ENCODE measurements at places on chromosomes 3 and 15.

DNA sequence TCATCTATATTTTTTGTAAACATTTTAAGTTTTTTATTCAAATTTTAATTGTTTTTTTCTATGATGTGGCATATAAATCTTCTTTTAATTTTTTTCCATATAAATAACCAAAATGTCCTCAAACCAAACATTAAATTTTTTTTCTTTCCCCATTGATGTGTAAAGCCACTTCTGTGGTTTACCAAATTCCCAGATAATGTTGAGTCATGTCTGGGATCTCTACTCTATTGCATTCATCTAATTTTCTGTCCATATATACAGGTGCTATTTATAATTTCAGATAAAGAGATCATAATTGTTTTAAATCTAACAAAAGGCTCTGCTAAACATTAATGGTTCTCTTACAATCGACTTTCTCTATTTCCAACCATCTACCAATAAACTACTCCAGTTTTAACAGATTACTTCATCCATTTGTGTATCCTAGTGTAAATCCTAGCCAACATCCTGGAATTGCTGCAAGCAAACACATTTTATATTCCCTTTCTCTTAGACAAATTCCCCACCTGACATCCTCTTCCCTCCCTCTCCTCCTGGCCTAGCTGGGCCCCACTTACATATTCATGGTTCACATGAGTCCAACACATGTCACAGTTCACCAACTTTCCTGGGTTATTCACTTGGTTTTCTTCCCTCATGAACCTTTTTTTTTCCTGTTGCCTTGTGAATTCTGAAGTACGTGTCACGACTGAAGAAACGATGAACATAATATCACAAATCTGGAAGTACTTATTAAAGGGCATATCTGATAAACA, 368.0 kb upstream of the AGTR1 start:
- DNase-seq = no peak

DNA sequence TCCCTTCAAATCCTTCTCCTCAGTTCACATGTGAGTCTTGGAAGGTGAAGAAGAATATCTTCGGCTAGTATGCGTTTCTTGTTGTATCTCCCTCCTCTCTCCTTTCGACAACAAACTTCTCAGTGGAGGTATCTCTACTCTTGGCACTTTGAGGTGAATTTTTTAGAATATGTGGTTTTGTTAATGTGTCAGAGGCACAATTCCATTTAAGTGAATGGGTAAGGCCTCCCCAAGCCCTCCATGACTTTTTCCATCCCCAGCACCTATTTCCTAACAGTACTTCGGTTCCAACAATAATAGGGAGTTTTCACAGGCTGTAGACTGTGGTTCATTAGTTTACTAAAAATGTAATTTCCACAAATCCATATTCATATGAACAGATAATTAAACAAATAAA, 74.2 kb downstream of the TM4SF4 start:
- DNase-seq = no peak

- no peak for DNase-seq
These were observed 107.4 kb upstream of the SLC4A7 start for GRCh38 chr3:27591312-27592210.

GRCh38 chr15:33454996-33455395, 144.2 kb downstream of the RYR3 start:
- DNase-seq = no peak

DNA sequence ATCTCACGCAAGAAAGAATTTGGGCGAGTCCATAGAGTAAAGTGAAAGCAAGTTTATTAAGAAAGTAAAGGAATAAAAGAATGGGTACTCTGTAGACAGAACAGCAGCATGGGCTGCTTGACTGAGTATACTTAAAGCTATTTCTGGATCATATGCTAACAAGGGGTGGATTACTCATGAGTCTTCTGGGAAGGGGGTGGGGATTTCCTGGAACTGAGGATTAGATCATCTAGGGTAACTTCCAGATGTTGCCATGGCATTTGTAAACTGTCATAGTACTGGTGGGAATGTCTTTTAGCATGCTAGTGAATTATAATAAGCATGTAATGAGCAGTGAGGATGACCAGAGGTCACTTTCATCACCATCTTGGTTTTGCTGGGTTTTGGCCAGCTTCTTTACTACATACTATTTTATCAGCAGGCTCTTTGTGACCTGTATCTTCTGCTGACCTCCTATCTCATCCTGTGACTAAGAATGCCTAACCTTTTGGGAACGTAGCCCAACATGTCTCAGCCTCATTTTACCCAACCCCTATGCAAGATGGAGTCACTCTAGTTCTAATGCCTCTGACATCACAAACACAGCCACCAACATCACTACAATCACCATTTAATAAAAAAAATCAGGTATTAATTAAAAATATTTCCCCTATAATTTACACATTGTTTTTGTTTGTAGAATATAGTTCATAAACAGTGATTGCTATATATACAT, 890.7 kb upstream of the EPHA6 start:
- DNase-seq = no peak

DNA sequence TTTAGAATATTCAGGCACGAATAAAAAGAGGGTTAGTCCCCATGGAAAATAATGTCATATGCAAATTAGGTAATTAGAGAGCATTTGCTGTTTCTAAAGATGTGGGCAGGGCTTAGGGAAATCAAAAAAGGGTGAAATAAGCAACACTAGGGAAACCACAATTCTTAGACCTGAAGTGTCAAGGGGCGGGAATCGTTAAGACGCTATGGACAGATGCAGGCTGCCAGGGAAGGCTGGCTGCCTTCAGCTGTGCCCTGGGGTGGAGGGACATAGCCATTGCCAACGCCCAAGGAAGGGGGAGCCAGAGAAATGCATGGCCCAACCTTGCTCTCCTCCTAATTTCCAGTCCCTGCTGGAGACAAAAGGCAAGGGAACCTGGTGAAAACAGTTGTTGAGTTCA, 141.7 kb upstream of the PROK2 start:
- no peak for DNase-seq

DNA sequence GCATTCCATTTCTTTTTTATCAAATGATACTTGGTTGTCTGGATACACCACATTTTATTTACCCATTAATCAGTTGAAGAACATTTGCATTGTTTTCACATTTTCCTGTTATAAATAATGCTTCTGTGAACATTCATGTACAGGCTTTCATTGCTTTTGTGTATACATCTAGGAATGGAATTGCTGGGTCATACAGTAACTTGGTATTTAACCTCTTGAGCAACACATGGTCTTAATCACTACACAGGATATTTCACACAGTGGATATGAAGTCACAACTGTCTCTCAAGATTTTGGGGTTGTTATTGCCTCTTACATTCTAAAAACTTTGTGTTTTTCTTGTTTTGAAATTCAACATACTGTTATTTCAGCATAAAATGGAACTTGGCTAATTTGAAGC, 48.2 kb downstream of the C3orf85 start:
- no peak for DNase-seq

DNA sequence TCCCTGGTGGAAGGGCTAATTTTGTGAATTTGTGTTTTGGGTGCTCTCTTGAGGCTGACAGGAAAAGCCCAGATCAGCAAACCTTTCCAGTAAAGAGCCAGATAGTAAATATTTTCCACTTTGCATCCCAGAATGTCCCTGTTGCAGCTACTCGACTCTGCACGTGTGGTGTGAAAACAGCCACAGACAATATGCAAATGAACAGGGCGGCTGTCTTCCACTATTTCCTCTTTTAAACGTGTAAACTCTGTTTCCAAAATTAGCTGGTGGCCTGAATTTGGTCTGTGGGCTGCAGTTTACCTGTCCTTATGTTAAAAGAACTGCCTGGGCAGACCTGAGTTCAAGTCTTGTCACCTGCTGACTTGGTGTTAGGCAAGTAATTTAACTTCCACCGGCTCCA, 202.7 kb downstream of the EDEM1 start:
- peak; percentile 13 for DNase-seq

DNA sequence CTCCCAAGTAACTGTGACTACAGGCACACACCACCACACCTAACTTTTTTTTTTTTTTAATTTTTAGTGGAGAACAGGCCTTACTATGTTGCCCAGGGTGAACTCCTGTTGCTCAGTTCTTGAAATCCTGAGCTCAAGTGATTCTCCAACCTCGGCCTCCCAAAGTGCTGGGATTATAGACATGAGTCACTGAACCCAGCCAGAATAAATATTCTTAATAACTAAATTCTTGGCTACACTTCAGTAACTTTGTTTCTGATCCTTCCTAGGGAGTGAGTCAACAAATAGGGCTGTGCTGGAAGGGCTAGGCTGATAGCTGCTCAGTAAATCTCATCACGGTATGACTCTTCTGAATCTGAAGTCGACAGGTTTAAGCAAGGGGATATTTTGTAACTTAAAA, 56.6 kb downstream of the P3H2 start:
- DNase-seq = no peak

DNA sequence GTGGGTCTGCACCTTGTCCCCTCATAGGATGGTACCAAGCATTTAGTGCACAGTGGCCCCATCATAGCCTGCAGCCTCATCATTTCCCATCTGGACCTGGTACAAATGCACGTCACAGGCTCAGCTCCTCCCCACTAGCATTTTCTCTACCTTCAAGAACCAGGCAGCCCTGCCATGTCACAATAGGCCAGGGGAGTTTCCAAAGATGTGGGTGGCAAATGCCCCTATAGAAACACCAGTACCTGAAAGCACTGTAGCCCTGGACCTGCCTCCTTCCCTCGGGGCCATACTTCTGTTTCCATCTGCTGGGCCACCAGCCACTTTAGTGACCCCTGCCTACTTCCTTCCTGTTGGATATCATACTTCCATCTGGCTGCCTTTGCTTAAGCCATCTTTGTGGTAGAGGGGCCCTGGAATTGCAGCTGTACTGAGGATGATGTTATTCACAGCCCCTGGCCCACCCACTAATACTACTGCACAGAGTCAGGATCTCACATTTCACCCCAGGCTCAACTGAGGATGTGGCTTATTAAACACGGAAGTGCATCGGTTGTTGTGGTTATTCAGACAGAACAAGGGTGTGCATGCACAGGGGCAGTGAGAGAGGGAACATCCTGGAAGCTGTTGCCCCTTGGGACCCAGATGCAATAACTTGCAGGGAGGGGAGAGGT, 3.8 kb downstream of the TCTA start:
- peak; percentile 56 for DNase-seq

GRCh38 chr3:169152319-169152718, 511.2 kb downstream of the MECOM start:
- DNase-seq = no peak

DNA sequence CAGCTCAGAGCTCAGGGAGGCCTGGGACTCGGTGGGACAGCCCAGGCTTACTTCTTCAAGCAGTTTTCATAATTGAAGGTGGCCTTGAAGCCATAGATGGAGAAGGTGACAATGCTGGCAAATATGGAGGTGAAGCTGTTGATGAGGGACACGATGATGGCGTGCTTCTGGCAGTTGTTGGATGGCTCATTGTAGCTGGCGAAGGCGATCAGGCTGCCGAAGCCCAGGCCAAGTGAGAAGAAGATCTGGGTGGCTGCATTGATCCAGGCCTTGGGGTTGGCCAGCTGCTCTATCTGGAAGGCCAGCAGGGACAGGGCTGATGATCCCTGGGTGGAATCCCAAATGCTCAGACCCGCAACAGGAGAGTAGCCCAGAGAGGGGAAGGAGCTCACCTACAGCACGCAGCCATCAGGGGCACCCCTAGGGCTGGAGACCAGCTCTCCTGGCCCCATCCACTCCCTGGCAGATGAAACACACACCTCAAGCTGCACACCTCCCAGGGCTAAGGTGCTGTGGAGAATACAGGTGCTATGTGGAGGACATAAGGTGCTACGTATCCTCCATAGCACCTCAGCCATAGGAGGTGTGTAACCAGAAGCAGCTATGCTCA, 25.1 kb downstream of the SLC6A20 start:
- DNase-seq = no peak

GRCh38 chr3:174777813-174778212, 81.3 kb upstream of the NAALADL2 start:
- DNase-seq = no peak

DNA sequence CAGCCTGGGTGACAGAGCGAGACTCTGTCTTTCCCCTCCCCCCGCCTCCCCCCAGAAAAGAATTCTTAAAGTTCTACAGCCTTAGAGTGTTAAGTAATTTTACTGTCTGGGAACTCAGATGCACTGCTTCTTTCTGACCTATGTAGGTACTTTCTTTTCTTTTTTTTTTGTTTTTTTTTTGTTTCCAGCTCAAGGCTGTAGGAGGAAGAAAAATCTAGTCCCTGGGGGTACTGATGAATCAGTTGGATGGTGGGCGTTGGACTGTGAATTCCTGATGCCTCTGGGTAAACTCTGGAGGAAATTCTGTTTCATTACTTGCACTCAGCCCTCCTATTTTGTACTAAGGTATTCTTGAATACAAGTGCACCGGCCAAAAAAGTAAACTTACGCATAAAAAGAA, 10.8 kb downstream of the GHRL start:
- DNase-seq = no peak

GRCh38 chr3:143562789-143563188, 285.5 kb downstream of the SLC9A9 start:
- no peak for DNase-seq

DNA sequence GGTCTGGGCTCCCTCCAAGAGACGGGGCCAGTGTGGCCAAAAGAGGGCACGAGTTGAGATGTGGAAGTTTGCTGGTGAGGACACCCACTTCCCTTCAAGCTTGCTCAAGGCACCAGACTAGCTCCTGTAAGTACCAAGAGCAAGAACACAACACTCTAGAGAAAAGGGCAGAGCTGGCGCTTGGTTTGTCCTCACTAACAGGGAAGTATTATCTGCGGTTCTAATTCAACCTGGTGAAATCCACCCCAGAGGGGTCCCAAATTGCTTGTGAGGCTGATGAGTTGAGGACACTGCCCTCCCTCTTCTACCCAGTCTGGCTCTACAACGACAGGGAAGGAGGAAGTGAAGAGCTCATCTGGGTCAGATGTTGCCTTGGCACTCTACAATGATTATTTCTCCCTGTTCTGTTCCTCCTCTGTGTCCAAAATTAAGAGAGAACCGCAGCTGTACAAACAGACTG, 16.9 kb upstream of the FSIP1 start:
- no peak for DNase-seq

- DNase-seq = no peak
These were observed 106.5 kb upstream of the CMC1 start for GRCh38 chr3:28134792-28135375.

- no peak for DNase-seq
These were observed 43.6 kb downstream of the SENP2 start for GRCh38 chr3:185629554-185630181.

DNA sequence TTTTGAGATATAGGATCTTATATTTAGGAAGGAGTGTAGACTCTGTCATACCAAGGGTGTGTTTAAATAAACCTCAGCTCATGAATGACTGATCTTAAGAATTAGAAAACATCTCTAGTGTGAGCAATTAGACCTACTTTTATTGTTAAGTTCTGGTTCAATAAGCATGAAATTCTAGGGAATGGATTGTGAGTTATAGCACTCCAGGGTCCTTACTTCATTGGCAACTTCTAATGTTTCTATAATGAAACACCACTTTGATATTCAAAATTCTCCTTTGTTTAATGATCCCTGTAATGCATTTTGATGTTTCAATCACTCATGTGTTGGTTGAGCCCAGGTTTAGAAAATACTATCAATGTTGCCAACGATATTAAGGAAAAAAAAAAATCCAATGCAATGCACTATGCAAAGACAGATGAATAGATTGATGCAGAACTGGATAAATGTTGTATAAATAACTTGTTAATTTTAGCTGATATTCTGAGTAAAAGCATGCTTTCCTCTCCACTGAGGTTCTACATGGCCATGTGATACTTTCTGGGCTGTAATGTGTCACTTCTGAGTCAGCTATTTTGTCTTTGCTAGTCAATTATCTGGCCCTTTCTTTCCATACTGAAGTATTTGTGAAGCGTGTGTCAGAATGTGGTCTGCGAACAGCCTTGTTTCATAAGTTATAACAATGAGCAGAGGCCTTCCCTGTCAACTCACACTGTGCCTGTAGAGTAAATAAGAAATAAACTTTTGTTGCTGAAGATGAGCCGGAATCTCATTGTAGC, 1035.9 kb downstream of the PLOD2 start:
- DNase-seq = no peak
